ENCODE measurements at places on chromosomes 1 and 21.

DNA sequence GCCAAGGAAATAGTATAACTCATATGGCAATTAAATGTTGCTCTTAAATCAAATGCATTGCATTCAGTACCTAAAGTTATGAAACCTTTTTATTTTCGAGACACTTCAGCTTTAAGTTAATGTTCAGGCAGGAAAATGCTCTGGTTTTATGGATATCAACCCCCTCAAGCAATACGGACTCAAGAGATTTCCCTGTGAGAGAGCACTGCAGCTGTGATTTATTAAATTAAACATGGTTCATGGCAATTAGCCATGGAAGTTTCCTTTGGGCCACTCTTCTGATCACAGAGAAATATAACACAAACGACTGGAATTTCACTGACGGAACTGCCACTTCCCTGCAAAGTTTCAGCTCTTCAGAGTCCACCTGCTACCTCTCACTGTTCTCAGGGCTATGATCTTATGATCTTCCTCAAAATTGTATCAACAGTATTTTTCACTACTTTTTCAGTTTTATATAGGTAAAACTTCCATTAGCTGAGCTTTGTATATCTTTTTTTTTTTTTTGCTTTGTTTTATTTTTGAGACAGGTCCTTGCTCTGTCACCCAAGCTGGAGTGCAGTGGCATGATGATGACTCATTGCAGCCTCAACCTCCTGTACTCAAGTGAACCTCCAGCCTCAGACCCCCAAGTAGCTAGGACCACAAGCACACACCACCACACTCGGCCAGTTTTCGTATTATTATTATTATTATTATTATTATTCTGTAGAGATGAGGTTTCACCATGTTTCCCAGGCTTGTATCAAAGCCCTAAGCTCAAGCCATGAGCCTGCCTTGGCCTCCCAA, 923.1 kb upstream of the TMPRSS15 start:
- no peak for DNase-seq

DNA sequence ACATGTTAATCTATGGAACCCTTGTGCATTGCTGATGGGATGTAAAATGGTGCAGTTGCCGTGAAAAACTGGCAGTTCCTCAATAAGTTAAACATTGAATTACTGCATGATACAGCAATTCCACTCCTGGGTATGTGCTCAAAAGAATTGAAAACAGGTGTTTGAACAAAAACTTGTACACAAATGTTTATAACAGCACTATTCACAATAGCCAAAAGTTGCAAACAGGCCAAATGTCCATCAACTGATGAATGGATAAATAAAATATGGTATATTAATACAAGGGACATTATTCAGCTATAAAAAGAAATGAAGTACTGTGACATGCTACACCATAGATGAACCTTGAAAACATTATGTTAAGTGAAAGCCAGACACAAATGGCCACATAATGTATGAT, 17.7 kb upstream of the SRSF10 start:
- no peak for DNase-seq

DNA sequence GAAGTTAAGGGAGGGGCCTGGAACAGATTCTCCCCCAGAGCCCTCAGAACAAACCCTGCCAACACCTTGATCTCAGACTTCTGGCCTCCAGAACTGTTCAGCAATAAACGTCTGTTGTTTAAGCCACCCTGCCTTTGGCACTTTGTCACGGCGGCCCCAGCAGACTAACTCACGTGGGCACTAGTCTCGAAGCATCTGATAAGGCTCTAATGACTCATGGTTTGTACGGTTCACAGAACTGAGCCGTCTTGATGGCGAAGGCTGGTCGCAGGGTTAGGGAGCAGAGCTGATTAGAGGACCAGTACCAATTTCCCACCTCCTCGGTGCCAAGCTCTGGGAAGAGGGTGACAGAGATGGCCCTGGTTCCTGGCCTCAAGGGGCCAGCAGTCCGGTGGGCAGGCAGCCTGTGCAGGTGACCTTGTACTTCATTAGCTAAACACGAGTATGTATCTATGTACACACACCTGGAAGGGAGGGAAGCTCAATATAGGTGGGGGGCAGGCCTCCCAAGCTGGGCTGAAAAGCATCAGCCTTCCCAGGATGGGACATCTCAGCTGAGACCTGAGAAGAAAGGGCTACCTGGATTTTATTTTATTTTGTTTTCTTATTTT, 112.8 kb downstream of the MRPS6 start:
- DNase-seq = peak; percentile 65

- DNase-seq = peak; percentile 89
Observed at GRCh38 chr1:16235944-16236510, 956 bp downstream of the CPLANE2 start.

DNA sequence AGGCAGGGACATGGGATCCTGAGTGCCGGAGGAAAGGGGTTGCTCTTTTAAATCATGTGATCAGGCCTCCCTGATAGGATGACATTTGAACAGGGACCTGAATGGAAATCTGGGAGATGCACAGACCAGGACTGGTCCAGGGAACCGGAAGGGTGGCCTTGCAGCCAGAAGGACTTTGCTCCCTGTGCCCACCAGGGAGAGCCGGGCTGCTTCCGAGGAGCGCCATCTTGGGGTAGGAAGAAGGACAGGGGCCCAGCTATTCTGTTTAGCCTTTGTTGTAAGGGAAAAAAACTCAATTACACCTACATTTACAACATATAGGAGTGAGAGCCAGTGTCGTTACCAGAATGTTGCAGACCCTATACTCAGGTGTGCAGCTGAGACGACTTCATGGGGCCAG, 5.5 kb downstream of the KLHDC7A start:
- DNase-seq = peak; percentile 7

DNA sequence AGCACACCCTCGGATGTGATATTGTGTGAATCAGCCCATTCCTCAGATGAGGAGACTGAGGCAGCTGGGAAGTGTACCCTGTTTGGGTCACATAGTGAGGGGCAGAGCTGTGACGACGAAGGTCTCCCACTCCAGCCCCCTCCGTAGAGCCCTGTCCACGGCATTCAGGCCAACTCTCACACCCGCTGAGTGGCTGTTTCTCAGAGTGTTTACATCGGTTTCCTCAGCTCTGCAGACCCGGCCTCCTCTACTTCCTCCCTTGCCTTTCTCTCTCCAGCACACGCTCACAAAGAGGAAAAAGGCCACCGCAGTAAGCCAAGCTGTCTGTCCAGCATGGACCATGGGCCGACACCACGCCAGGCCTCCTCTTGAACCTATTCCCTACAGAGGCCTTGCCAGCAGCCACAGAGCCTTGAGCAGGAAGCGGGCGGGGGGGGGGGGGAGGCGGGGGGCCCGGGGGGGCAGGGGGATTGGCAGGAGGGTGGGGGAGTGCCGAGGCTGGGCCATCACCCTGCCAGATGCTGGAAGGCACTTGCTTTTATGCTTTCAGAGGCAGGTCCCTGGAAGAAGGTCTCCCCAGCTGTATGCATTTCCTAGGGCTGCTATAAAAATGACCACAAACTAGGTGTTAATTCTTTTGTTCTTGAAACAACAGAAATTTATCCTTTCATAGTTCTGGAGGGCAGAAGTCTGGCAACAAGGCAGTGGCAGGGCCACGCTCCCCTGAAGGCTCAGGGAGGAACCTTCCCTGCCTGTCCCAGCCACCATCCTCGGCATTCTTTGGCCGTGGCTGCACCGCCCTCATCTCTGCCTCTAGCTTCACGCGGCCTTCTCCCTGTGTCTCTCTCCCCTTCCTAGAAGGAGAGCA, 178.4 kb downstream of the PSMG1 start:
- peak; percentile 84 for DNase-seq

GRCh38 chr1:183234660-183235476, 48.8 kb downstream of the LAMC2 start:
- DNase-seq = peak; percentile 28

- DNase-seq = peak; percentile 67
Observed at GRCh38 chr1:240575981-240576662, 35.8 kb downstream of the GREM2 start.

DNA sequence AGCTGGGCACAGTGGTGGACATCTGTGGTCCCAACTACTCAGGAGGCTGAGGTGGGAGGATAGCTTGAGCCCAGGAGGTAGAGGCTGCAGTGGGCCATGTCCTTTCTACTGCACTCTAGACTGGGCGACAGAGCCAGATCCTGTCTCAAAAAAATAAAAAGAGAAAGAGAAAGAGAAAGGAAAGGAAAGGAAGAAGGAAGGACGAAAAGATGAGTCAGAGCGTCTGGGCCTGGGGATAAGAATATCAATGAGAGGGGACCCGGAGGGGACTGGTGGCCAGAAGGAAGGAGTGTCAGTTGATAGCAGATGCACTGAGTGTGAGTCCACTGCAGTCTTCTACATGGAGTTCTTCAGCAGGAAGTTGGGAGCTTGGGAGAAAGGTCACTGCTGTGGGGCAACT, 75.6 kb downstream of the SYT6 start:
- DNase-seq = peak; percentile 81

DNA sequence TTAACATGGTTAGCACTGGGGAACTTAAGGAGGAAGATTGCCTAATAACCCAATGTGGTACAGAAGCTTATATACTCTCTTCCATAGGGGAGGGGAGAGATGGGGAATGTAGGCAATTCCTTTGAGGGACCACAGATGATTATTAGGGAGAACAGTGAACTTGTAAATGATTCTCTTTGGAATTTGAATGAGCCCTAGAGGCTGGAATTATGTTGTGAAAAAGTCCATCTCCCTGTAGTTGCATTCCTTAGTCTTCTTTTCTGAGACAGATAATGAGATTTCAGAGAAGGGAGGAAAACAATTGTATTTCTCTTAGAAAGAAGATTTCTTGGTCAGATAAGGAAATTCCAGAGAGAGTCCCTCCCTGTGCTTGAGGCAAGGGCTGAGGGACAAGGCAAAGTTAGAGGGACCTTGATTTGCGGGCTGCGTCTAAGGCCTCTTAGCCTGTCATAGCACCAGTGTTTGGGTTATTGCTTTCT, 89.0 kb upstream of the HMCN1 start:
- DNase-seq = no peak

DNA sequence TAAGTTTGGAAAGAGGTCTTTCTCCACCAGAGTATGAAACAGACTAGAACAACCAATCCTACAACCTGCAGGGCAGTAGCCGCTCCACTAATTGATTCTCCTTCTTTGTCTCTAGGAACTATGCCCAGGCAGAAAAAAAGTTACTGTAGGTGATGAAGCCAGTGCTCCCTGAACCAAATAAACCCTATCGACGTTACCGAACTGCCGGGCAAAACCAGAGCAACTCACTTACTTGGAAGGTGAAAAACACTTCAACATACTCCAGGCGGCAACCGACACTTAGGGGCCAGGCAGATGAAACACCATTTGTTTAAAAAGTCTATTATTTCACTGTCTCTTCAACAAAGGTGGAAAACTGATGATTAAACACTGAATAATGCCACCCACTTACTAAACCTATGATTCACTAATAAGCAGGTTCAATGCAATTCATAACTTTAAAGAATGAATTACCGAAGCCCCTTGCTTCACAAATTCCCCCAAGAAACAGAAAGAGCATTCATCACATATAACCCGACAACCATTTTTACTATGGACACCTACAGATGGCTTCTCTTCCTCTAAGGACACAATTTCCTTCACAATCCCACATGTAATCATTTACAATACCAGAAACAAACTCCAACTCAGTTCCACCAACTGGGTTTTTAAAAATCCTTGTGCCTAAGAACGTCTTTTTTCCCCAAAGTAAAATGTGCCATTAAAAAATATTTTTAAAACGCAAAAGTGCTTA, 1.6 kb downstream of the NRIP1 start:
- DNase-seq = peak; percentile 60

GRCh38 chr1:43351421-43352350, 7.1 kb upstream of the CDC20 start:
- DNase-seq = no peak

DNA sequence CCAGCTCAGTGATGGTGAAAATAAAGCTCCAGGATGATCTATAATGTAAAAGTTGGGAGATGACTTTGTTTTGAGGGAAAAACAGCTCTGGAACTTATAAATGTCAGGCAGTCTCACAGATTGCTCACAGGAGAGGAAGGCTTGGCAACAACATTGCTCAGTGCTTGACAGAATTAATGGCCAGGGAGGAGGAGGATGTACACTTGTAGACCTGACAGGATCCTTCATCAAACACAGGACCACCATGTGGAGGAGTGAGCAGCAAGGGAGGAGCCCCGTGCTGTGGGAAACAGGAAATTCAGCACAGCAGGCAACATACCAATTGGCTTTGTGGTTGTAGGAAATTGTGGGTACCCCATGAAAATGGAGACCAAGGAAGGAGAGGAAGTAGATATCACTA, 291.8 kb upstream of the CAMK1G start:
- no peak for DNase-seq

DNA sequence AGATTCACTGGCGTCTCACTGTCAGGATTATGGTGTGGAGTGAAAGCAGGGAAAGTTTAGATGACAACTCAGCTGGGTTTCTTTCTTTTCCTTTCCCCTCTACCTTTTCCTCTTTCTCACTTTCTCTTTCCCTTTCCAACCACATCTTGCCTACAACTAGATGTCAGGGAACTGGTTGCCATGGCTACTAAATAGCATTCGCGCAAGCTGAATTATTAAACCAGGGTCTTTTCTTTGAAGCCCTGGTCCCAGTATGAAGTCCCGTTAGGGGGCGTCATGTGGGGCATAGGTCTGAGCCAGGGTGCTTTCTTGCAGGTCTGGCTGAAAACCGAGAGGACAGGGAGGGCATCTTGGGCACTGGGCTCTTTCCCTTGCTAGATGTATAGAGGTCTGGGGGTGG, 168.4 kb upstream of the CACNA1E start:
- DNase-seq = no peak

GRCh38 chr1:77636864-77637263, 45.6 kb downstream of the ZZZ3 start:
- DNase-seq = no peak

DNA sequence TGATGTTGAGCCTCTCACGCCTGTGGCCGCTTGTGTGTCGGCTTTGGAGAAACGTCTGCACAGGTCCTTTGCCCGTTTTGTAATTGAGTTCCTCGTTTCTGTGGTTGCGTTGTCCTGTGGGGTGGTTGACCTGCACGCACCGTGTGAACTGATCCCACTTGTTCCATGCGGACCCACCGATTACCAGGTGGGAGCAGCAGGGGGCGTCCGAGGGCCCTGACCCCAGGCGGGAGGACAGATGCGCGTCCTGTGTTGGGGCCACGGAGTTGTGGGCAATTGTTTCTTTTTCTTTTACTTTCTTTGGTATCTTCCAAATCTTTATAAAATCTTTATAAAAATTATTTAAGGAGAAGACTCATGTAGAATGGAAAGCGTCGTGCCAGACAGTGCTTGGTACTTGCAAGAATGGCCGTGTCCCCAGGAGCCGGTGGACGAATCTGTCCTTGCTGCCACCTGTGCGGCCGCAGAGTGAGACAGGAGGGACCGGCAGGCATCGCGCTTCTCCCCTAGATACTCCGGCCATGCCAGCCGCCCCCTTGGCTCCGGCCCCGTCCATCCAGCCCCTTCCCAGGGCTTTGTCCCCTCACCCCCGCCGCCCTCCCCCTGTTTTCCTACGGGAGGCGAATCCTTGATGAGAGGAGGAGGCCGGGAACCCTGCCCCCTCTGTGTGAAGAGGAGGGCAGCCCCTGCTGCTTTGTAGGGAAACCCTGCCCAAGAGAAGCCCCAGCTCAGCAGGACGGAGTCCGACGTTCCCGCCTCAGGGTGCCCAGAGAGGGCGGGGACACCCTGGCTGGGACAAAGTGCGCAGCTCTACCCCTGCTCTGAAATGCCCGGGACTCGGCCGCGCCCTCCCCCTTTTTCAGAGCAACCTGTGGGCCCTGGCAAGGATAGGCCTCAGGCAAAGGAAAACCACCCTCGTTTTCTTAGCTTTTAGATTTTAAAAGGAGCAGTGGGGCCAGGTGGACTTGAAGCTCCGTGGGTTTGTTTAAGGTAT, 41.7 kb downstream of the PRKCZ start:
- DNase-seq = peak; percentile 61

All from hematopoietic multipotent progenitor cell treated with erythropoietin and hydrocortisone succinate and interleukin-3 and kit ligand, for 4 days (in vitro differentiated cells).